Dorsolateral prefrontal cortex (tissue), 122 donors: ENCODE measurements at places on chromosomes 3 and 15.

DNA sequence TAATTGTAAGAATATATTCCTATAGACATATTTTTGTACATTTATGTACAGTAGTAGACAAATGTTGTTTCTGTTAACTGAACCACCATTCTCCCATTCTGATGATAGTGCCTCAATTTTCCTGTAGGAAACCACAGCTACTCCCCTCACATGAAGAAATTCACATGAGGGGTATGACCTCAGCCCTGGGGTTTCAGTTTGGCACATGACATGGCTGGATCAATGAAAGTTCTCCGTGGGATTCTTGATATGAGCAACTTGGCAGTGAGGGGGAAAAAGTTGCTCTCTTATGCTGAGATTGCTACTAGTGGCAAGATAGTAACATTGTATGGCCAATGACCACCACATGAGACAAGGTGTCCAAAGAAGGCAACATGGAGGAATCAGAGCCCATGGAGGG lies 1090.3 kb upstream of the CFAP20DC start:
- no peak for DNase-seq

- no peak for DNase-seq
Measured at GRCh38 chr3:128051459-128051836, 789 bp upstream of the SEC61A1 start.

DNA sequence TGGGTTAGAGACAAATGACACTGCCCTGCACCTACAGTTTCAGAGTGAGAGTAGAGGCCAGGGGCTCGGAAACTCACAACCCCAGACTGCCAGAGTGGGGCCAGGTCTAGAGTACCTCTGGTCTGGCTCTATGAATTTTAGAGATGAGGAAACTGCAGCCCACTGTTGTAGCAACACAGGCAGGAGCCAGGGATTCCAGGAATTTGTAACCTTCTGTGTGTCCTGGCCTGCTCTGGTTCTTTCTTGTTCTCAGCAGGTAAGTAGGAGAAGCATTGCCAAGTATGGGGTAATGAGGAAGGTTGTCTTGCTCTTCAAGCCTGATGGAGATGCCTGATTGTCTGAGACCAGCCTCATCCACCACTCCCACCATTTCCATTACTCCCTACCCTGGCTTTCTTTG lies 221.8 kb downstream of the UACA start:
- DNase-seq: no peak

DNA sequence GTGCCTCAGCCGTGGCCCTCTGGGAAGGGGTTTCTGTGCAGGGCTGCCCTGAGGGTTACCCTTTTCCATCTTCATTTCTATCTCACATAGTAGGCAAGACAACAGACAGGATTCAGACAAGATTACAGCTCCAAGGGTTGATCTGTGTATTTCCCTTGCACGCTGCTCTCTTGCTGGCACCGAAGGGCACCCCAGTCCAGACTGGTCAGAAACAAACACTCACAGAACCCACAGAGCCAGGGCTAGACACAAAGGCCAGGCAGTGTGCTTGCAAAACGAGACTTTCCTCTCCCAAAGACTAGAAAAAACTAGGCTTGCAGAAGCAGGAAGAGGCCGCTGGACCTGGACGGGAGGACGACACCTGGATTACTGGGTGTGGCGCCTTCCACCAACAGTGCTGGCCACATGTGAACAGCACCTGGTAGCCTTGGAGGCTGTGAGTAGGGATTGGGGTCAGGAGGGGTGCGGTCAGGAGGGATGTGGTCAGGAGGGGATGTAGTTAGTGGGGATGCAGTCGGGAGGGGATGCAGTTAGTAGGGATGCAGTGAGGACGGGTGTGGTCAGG lies 96.8 kb downstream of the BDH1 start:
- DNase-seq: no peak

DNA sequence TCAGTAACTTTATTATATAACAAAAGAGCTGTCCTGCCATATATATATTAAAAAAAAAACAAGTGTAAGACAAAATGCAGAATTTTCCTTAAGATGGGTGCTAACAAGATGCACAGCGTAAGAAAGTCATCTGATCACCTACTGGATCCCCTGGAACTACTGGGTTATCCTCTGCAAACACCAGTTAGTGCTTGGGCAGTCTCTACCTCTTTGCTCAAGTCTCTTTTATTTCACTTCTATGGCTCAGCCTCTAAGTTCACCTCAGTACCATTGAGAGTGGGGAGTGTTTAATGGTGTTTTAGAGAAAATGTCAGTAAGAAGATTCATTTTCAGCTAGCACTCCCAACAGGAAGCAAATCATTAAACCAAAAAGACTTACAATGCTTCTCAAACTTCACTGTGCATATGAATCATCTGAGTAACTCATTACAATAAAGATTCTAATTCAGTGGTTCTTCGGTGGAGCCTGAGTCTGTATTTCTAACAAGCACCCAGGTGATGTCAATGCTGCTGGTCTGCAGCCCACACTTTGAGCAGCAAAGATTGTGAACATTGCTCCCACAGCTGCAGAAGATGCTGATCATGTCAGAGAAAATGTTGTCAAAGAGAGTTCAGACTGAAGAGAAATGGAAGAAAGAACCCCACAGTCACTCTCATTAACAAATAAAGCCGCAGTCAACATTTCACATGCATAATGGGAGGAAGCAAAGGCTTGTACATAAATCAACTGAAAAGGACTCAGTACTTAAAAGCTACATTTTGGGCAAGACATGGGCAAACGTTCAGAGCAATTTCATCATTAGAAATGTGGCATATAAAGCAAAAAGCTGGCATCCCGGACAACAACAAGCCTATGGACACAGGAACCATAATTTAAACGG lies 227.1 kb upstream of the ATP11B start:
- DNase-seq: no peak

- no peak for DNase-seq
Measured at GRCh38 chr15:39817892-39818291, 35.3 kb upstream of the FSIP1 start.

DNA sequence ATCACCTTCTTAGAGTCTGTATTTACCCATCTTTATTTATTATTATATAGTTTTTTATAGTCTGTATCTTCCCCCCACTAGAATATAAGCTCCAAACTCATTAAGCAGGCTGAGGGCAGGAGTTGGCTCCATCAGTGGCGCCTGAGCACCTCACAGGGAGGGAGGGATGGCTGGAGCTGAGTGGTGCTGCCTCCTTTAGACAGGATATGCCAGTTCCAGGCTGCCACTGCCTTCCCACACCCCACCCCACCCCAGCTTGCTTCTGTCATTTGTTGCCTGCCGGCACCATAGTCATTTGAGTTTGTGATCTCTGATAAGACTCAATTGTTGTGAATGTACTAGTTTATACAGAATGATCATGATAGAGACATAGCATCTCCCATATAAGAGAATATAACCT lies 85.5 kb downstream of the KLHL25 start:
- DNase-seq: no peak
